ENCODE measurements at places on chromosomes 2 and 18. TPM values are rescaled to one million over a fixed set of nuclear protein-coding genes. Genes with fewer than 3 reads are reported as not detected.

GRCh38 chr2:220078439-220078838 lies 451.0 kb downstream of the SLC4A3 start:
- no peak overlapping the region for H3K27ac ChIP-seq
- H3K27me3 ChIP-seq: no peaks in the 10 kb centered on the region
- no peaks in the 10 kb centered on the region for H3K4me1 ChIP-seq
- no peak overlapping the region for H3K4me3 ChIP-seq
- H3K36me3 ChIP-seq: peaks cover 2% of the 10 kb centered on the region

GRCh38 chr2:73489053-73489452 lies 103.4 kb downstream of the ALMS1 start:
- H3K27ac ChIP-seq: no peak overlapping the region
- DNase-seq: no peak
- H3K36me3 ChIP-seq: peaks cover 18% of the 10 kb centered on the region
- H3K27me3 ChIP-seq: no peaks in the 10 kb centered on the region

DNA sequence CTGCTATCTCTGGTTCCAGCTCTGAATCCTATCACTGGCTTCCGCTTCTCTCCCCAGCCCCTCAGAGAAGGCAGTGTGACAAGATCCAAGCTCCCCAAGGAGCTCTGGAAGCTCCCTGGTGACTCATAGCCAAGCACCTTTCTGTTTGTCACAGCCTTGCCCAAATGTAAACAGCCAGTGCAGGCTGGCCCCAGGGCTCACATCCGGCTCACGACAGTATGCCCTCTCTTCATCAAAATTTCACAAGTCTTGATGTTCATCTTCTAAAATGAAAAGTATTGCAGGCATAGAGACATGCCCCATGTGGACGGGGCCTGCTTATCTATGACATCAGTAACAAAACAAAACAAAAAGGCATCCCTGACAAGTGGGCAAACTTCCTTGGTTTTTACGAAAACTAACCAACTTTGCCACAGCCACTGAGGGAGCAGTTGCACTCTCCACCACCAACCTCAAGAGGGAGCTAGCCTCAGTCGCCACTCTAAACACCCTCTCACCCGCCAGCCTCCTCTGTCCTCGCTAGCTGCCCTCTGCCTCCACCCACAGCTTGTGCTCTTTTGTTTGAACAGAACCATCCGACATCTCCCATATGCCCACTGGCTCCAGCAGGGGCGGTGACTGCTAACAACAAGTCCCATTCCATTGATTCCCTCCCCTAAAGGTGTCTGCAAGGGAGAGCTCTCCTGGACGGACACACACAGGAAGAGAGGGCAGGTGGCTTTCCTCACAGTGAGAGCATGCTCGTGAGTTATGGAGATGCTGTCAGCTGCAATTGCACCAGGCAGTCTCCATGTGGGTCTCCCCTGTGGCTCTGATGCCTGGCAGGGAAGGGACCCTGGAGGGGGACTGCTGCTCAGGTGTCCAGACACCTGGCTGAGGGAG lies 71.0 kb upstream of the DAPL1 start:
- no peaks in the 10 kb centered on the region for H3K36me3 ChIP-seq
- no peak overlapping the region for H3K4me3 ChIP-seq
- H3K27ac ChIP-seq: no peak overlapping the region
- no peaks in the 10 kb centered on the region for H3K27me3 ChIP-seq
- DNase-seq: no peak

- H3K4me3 ChIP-seq: no peak overlapping the region
- no peaks in the 10 kb centered on the region for H3K36me3 ChIP-seq
- DNase-seq: no peak
- H3K27me3 ChIP-seq: no peaks in the 10 kb centered on the region
- no peak overlapping the region for H3K27ac ChIP-seq
These were observed 879 bp upstream of the GALNT5 start for GRCh38 chr2:157256626-157257025.

The SERPINB7 gene
- total RNA-seq: not detected

Measured in liver (tissue), 10 donors.